ENCODE measurements at places on chromosomes 7 and 10. TPM values are rescaled to one million over a fixed set of nuclear protein-coding genes. Genes with fewer than 3 reads are reported as not detected.

DNA sequence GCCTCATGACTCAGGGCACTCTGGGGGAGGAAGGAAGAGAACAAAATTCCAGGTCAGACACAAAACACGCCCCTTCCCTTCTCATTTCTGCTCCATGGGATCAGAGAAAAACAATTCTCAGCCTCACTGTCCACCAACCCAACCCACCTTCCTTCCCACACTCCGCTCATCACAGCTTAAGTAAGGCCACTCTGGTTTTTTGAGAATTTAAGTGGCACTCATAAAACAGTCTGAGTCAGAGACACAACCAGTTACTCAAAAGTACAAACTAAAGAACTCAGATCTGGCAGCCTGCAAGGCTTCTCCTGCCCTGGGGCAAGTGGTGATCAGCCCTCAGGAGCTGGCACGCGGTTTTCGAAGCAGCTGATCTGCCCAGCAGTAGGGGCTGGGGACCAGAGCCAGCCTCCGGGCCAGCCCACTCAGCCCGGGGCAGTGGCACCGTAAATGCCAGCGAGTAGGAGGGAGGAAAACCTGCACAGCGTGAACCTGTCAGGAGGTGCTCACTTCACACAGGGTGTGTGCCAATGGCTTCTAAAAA lies 39.1 kb upstream of the ABLIM1 start:
- DNase-seq, result no peak

DNA sequence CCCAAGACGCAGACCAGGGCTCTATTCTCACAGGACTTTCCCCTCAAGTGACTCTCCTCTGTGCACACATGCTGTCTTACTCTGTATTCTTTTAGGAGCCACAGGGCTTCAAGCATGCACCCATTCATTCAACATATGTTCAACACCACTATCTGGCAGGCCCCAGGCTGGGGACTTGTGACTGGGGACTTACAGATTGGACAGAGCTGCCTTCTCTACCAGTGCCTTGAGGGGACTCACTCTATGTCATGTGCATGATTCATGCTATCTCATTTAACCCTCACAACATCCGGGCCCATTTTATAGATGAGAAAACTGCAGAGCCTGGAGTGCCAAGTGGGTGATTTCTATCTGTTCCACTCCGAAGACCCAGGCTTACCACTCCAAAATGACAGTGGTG lies 34.3 kb downstream of the MYL10 start:
- DNase-seq, result no peak

- peak; percentile 75 for DNase-seq
These were observed 2.1 kb downstream of the RET start for GRCh38 chr10:43078986-43079273.

DNA sequence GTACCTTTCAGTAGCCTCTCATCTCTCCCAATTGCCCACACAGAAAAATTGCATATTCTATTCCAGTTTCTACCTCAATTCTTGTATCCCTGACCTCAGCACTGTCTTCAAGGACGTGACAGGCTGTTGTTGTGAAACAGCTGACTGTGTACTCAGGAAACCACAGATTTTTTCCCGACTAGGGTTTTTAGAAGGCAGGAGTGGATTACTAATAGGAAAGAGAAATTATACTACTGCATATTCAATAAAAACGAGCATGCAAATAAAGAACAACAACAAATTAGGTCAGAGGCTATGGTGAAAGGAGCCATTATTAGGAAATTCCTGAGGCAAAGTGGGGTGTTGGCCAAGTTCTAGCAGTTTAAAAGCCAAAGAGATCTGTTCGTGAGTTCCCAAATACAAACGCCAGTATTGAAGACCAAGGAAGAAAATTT lies 93.4 kb downstream of the DOCK4 start:
- no peak for DNase-seq

GRCh38 chr10:71527135-71527534 lies 130.4 kb downstream of the CDH23 start:
- DNase-seq, result no peak

DNA sequence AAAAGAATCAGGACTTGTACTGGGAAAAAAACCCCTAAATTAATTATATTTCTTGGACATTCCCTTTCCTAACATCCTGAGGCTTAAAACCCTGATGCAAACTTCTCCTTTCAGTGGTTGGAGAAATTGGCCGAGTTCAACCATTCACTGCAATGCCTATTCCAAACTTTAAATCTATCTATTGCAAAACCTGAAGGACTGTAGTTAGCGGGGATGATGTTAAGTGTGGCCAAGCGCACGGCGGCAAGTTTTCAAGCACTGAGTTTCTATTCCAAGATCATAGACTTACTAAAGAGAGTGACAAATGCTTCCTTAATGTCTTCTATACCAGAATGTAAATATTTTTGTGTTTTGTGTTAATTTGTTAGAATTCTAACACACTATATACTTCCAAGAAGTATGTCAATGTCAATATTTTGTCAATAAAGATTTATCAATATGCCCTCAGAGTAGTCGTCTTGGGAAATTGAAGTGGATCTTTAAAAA lies 6.6 kb downstream of the EMX2 start:
- no peak for DNase-seq

- no peak for DNase-seq
These were observed 75.2 kb upstream of the NPVF start for GRCh38 chr7:25303281-25304181.

GRCh38 chr7:36015733-36016132 lies 137.3 kb upstream of the EEPD1 start:
- DNase-seq, result no peak

- DNase-seq, result no peak
These were observed 372.9 kb upstream of the AUTS2 start for GRCh38 chr7:69225259-69225943.

DNA sequence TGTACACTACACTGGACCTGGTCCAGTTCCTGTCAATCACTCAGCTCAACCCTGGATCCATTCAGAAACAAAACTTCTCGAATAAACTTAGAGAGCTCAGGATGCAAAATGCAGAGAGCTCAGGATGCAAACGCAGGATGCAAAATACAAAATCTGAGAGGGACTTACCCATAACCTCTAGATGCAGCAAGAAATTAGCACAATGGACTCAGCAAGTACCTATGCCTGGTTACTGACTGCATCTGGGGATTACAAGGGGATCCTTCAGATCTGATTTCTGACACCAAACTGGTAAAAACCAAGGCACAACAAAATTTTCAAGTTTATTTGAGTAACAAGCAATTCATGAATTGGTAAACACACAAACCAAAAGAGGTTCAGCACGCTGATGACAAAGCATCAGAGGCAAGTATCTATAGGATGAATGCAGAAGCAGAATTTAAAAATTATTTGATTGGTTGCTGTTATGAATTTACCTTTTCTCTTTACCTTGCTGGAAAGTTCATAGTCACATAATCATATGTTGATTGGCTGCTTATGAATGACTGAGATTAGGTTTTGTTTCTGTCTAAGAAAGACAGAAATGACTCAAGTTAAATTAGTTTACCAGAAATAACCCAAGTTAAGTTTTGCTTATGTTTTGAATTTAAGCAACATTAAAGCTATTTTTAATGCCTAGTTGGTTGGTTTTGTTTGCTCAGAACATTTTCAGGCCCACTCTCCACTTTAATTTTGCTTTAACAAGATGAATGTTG lies 11.4 kb downstream of the GIMAP6 start:
- no peak for DNase-seq

GRCh38 chr7:140053812-140054539 lies 8.8 kb downstream of the PARP12 start:
- DNase-seq, result peak; percentile 71

- no peak for DNase-seq
These were observed 27.7 kb upstream of the BPGM start for GRCh38 chr7:134618756-134619530.

DNA sequence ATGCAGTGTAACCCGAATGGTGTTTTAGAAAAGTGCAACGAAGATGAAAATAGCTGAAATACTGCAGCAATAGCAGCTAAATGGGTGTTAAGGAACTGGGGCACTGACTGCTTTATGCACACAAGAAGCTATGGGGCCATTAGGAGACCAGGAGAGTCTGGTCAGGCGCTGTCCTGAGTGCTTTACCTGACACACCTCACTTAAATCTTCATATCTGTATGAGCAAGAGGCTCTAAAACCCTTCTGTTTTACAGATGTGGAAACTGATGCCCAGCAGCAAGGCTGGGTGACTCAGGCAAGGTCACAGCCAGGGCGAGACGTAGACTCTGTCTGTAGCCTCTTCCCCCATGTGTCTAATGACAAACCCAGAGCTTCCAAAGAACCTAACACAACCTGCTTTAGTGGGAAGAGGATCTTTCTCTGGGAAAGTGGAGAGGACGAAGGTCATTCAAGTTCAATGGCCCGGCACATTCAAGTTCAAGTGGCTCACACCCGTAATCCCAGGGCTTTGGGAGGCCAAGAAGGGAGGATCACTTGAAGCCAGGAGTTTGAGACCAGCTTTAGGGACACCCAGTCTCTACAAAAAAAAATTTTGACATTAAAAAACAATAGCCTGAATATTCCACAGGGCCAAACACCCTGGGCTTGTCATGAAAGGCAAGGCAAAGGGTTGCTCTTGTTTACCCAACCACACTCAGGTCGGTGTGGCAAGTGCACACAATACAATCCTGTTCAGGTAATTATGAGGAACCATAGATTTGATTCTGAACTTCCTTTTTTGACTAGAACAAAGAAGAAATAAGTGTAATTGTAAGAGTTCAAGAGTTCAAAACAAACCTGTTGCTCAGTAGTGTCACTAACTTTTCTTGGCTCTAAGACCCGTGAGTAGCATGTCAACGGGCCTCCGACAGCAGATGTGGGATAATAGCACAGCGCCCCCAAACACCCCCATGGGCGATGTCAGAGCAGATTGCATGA lies 53.7 kb upstream of the KLF6 start:
- DNase-seq, result no peak

DNA sequence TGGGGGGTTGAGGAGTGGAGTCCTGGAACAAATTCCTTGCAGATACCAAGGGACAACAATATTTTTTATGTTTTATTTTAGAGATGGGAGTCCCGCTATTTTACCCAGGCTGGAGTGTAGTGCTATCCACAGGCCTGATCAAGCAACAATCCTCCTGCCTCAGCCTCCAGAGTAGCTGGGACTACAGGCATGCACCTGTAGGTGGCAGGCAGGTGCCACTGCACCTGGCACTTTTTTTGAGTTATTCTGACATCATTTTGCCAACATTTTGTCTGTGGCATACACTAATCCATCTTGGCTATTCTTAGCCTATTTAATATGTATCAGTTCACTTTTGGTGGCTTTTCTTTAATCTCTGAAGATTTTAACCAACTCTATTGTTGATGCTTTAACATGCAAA lies 317.8 kb upstream of the MTPN start:
- DNase-seq, result no peak

- DNase-seq, result peak; percentile 64
These were observed 43.2 kb downstream of the CHST3 start for GRCh38 chr10:72007246-72007892.

CPXM2 gene
- not detected for total RNA-seq

CLDN4 gene
- total RNA-seq, result 0.63 TPM

OR2A7 gene
- not detected for total RNA-seq

GBX1 gene
- not detected for total RNA-seq

AKR1C2 gene
- 29.4 TPM for total RNA-seq

All from K562 (cell line).